ENCODE measurements at places on chromosomes 1 and 21.

DNA sequence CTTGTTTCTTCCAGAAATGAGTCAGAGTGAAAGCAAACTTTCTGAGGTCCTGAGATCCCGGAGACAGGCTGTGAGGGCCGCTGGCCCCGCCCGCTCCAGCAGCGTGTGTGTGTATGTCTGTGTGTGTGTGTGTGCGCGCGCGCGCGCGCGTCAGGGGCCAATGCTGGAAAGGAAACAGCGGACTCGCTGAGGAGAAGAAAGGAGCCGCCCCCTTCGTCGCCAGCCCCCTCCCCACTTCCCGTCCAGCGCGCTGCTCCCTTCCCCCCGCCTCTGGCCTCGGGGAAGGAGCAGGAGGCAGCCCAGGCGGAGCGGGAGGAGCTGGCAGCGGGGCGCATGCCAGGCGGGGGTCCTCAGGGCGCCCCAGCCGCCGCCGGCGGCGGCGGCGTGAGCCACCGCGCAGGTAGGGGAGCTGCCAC is at the start of gene DISC1:
Gene DISC1, plus strand, starts transcription at position 256 of the 416 bp plus-strand sequence. Its CDS starts 78 bp downstream, at position 334.
- DNase-seq, result peak; percentile 82

DNA sequence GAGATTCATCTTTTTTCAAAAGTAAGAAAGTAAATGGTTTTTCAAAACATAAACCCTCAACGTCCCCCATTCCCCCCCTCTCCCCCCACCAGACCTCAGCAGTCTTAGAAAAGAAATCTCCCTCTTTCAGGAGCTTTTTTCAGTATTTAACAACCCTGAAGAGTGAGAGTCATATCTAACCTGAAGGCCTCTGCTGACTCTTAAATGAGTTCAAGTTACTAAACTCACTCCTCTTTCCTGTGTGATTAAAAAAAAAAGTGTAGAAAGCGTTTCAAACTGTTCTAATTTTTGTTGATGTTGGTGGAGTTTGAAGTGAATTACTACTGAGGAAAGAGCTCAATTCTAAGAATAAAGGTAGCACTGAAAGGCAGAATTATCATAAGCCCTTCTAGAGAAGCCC is 93.7 kb downstream of the VAV3 start:
- DNase-seq, result no peak

DNA sequence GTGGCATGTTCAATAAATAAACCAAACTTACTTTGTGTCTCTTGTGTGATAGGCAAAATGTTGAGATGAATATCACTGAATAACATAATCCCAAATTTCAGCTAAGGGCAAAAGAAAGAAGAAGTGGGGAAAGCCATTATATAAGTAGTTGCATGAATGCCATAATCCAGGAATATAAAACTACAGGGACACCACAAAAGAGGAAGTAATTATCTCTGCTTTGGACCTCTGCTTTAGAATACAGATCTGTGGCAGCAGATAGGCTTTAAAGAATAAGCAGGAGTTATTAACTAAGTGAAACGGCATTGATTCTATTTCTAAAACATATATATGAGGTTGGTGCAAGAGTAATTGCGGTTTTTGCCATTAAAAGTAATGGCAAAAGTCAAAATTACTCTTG is 288.5 kb upstream of the SNX7 start:
- no peak for DNase-seq

- peak; percentile 89 for DNase-seq
Measured at GRCh38 chr1:159141584-159142390, 29.6 kb upstream of the CADM3 start.

- no peak for DNase-seq
Measured at GRCh38 chr1:24138476-24139221, 4.3 kb downstream of the IL22RA1 start.

- peak; percentile 68 for DNase-seq
Measured at GRCh38 chr1:235843461-235843961, 23.2 kb downstream of the LYST start.

GRCh38 chr1:43636006-43636641 is 13.8 kb upstream of the KDM4A start:
- DNase-seq, result no peak

GRCh38 chr21:34899760-34900159 is 149.3 kb downstream of the RUNX1 start:
- DNase-seq, result no peak

GRCh38 chr1:167551362-167551761 is 2.2 kb downstream of the CREG1 start:
- DNase-seq, result no peak

DNA sequence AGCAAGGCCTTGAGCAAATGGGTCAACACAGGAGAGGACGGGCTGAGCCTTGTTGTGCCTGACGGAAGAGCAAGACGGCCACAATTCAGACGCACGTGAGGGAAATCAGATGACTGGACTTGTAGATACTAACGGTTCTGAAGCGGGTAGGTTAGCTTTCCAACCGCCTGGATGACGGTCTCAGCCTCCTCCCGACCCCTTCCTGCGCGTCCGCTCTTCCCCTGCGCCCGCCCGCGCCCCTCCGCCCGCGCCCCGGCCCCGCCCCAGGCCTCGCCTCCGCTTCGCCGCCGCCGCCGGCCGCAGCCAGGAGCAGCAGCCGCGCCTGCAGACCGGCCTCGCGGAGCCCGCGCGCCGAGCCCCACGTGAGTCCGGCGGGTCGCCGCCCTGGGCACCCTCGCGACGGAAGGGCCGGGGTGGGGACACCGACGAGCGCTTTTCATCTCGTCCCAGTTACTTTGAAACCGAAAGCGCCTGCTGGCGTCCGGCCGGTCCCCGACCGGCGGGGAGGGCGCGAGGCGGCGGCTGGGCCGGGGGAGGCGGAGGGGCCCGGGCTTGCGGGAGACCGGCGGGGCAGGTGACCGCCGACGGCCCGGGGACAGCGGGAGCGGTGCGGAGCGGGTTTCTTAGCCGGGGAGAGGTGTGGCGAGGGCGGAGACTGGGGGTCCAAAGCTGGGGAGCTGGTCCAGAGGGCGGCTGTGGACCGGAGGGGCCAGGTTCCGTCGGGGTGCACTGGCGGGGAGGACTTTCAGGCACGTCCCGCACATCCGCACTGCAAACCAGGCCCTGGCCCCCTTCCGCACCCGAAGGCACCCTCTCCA is at the start of gene TRAF5:
Gene TRAF5, plus strand, starts transcription at position 306 of the 818 bp plus-strand sequence. CDS start 26,407 bp downstream, outside the sequence.
- peak; percentile 57 for DNase-seq

DNA sequence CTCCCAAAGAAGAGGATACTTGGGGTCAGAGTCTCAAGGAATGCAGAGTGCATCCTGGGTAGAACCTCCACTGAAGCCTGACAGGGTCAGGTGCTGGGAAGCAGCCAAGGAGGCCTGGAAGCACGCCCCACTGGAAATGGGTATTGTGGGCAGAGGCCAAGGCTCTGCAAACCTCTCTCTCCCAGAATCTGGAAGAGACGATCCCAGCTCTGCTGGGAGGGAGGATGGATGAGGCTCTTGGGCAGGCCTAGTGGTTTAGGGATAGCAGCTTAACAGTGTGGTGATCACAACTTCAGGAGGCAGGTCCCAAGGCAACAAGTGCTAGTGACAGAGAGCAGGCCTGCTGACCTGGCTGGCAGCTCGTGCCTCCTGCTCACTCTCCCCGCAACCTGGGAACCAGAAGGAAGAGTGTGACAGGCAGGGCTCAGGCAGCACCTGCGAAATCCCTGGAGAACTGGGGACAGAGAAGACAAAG is 641.0 kb downstream of the PLPP3 start:
- DNase-seq, result no peak

DNA sequence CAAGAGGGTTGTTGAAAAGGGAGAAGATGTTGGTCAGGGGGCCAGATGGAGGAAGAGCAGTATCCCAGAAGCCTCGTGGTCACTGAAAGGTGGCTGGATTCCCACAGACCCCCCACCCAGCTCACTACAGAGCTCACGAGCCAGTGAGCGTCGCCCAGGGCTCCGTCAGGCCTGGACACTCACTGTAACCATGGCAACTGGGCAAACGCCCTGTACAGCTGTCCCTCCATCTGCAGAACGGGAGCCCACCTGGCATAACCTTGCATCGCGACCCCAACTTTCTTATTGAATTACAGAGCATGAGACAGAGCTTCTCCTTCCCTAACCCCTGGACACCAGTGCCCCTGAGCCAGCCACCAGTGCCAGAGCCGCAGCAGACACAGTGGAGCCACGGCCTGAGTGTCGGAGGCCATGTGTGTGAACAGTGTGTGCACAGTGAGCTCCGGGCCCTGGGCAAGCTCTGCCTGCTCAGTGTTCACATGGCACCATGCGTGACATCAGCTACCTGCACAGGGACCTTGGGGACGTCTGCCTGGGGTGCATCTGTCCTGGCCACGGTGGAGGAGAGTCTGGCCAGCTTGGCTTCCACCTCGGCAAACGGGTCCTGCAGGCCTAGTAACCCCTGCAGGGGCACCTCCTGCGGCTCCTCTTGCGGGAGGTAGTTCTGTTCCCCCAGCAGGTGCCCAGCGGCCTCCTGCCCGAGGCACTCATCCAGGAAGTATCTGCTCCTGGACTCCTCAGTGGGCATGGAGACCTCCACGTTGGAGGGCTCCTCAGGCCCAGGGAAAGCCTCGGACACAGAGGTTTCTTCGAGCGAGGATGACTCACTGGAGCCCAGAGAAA is 25.9 kb upstream of the DDOST start:
- no peak for DNase-seq

DNA sequence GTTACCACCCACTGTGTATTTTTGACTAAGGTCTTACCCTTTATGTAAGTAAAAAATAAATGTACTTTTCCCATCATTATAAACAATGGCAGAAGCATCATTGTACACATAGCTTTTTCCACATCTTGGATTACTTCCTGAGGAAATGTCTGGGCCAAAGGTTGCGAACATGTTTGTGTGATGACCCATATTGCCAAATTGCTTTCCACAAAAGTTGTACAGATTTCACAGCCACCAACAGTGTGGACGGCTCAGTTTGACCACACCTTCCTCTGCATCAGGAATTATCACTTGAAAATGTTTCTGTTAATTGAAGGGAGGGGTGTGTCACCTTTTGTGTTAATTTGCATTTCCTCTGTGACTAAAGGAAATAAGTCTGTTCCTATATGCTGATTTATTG is 25.7 kb downstream of the AKNAD1 start:
- DNase-seq, result peak; percentile 56
